ENCODE measurements at places on chromosomes 12 and 14.

GRCh38 chr14:29459969-29460560 lies 467.6 kb downstream of the PRKD1 start:
- no peak for DNase-seq

- no peak for DNase-seq
Observed at GRCh38 chr14:104143521-104144452, 5.4 kb downstream of the KIF26A start.

DNA sequence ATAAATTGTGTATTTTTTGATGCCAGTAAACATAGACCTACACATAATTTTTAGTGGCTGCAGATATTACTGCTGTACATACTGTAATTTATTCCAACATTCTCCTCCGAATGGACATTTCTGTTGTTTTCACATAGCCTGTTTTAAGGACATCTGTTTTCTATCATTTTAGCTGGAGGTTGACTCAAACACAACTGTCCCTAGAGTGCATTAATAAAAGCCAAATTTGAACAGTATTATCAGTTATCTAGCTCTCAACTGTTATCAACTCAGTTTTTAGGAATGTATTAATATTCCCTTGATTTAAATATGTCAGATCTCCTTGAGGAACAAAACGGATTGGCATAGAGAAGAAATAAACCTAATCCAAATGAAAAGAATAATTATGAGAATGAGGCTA lies 17.2 kb upstream of the PIWIL1 start:
- DNase-seq: no peak

DNA sequence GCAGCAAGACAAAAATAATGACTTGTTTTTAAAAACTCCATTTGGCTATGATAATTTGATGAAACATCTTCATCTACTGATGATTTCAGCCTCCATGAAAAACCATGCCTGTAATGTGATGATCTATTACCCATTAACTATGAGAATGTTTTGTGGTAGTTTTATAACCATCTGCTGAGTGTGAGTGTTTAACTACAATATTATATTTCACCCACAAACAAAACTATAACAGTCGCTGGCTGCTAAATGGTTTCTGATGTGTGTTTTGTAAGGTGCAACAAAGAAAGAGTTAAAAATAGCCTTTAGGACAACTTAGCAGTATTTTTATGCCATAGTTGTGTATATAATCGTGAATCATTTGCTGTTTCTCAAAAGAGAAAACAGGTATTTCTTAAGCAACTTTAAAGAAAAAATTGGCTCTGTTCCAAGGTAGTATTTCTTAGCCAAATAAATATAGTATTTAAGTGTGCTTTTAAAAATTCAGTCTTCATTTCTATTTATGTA lies 4.9 kb downstream of the PTHLH start:
- DNase-seq: no peak

DNA sequence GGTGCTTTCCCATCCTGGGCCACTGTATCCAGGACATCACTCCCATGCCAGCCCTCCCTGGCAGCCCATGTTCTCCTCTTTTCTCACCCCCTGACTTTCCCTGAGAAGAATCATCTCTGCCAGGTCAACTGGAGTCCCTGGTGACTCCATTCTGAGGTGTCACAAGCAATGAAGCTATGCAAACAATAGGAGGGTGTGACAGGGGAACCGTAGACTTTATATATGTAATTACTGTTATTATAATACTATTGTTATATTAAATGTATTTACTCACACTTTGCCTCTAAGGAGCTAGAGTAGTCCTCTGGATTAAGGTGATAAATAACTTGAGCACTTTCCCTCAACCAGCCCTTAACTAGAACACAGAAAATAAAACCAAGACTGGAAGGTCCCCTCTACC lies 9.2 kb downstream of the ZNF219 start:
- DNase-seq: no peak

DNA sequence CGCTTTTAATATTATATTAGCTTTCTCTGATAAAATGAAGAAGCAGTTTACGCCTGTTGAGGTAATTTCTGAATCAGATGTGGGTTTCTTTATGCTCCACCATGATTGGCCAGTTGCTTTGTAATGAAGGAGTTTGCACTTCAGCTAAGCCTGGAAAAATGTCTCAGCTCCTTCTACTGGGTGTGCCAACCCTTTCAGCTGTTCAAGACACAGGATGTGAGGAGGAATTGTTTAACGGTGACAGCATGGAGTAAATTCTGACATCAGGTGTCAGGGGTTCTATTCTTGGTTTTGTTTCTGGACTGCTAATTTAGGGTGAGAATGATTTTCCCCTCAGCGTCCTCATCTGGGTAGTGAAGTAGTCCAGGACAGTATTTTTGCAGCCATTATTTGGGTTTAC lies 43.5 kb downstream of the FLRT2 start:
- no peak for DNase-seq

DNA sequence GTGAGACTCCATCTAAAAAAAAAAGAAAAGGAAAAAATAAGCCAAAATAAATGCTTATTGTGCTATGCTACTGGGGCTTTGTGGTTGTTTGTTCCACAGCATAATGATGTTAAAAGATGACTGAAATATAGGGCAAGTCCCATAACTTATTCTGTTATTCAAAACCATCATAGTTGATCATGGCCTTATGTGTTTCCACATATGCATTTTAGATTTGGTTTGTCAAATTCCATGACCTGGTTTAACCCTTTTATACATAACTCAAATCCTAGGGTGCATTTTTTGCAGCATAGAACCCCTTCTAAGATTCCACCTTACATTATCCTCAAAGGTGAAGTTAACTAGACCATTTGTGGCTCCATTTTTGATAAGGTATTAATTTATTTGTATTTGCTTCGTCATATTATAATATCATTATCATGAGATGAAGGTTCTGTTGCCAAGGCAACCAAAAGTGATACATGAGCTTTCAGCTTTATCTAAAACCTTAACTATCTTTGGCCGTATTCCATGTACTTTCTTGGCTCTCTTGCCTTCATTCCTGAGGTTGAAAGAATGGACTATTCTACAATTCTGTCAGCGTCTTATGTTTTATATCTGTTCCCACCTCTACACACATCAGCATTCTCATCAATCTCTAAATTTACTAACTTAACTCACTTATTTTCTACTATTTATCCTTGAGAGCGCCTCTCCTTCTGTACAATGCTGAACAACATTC lies 138.7 kb upstream of the DYRK2 start:
- DNase-seq: no peak

- no peak for DNase-seq
Observed at GRCh38 chr14:55129428-55130195, 560 bp downstream of the LGALS3 start.

GRCh38 chr12:93879476-93880421 lies 202.6 kb downstream of the CRADD start:
- no peak for DNase-seq

- DNase-seq: no peak
Observed at GRCh38 chr12:110314308-110314707, 33.3 kb downstream of the ATP2A2 start.

DNA sequence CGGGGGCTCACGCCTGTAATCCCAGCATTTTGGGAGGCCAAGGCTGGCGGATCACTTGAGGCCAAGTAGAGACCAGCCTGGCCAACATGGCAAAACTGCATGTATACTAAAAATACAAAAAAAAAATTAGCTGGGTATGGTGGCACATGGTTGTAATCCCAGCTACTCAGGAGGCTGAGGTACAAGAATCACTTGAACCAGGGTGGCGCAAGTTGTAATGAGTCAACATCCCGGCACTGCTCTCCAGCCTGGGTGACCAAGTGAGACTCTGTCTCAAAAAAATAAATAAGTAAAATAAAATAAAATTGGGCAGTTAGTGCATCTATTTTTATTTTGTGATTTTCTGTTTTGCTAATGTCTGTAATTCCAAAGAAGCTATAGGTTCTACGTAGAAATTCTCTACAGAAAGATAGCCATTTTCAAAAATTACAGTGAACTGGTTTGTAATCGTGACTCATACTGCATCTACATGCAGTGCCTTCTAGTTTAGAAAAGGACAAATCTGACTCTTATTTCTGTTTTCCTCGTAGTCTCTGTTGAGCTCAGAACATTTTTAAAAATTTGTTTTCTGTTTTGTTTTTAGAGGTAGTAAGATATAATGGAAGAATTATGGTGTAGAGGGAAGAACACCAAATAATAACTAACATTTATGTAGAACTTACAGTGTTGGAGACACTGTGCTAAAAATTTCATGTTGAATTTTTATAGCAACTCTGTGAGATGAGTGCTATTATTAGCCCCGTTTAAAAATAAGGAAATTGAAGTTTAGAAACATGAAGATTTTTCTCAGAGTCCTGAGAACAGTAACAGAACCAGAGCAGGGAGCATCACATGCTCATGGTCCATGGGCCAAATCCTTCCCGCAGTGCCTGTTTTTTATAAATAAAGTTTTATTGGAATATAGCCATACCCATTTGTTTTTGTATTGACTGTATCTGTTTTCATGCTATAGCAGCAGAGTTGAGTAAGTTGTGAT lies 201.2 kb downstream of the SYNE2 start:
- DNase-seq: no peak

GRCh38 chr14:103121846-103122584 lies 1.2 kb upstream of the TNFAIP2 start:
- DNase-seq: peak; percentile 48

DNA sequence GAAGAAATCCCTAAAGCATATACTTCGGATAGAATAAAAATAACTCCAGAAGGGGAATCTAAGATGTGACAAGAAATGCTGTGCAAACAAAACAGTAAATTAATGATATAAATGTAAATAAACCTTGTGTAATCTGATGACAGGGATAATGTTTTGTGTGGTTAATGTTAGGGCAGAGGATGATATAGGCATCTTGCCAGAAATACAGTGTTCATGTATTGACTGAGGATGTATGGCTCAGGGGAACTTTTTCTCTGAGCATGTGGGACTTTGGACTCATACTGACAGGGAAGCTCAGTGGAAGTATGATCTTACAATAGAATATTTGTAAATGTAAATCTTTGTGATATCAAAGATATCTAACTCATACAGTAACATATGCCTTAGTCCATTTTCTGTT lies 420.2 kb downstream of the TMTC2 start:
- DNase-seq: no peak

DNA sequence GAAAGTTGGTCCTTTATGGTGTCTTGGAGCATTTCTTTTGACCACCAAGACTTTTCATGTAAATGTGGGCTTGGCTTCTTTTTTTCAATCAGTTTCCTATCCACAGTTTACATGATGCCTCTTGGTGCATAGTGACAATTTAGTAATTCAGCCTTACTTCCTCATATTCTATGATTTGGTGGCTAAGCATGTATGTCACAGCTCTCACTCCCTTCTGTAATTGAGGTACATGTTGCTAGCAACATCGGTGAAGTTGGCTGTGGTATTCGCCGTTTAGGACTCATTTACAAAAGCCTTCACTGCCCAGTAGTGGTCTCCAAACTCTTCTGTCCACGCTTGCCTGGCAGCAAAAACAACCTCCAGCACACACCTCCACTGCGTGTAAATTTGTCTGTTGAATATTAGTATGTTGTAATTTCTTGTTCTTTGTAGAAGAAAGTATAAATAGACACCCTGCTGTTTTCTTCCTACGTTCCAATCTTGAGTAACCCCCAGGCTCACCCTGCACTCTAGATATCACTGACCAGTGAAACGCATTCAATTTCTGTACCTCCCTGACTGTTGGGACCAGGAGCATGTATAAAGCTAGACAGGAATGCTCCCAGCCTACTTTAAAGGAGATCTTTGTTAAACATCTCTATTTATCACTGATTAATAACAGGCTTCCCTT lies 90.4 kb downstream of the PPP2R5C start:
- DNase-seq: no peak

GRCh38 chr12:56948881-56949280 lies 8.5 kb downstream of the RDH16 start:
- no peak for DNase-seq

GRCh38 chr14:66629499-66629898 lies 121.6 kb downstream of the GPHN start:
- DNase-seq: no peak

DNA sequence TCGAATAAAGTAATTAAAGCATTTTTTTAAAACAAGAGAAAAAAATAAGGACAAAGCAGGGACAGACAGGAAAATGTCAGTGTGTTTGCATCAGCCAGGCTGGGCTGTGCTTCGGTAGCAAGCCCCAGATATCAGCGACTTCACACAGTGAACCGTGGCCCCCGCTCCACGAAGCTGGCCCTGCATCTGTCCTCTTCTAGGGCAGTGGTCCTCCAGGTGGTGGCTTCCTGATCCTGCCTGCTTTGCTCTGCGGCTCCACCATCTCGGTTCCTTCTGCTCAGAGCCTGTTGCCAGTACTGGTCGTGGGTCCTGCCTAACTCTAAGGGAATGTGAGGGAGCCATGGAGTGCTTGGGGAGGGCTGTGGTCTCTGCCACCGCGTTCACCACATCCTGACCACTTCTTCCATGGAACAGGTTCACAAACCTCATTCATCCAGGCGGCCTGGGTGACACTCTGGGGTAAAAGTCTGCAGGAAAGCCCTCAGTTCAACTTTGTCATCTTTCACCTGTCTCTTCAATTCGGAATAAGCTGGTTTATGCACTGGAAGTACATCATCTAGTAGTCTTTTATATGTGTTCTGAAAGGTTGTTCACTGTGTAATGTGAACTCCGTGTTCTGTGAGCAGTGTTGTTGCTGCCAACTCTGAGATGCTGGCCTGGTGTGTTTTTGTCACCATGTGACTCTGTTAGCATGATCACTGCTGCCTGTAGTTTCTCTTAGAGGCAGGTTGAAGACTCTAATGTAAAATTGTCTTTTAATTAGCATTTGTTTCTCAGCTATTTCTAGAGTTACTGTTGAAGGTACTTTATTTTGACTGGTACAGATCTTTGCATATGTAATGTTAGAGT lies 47.9 kb downstream of the ANKRD9 start:
- no peak for DNase-seq

- no peak for DNase-seq
Observed at GRCh38 chr12:65845751-65846537, 21.7 kb downstream of the HMGA2 start.

DNA sequence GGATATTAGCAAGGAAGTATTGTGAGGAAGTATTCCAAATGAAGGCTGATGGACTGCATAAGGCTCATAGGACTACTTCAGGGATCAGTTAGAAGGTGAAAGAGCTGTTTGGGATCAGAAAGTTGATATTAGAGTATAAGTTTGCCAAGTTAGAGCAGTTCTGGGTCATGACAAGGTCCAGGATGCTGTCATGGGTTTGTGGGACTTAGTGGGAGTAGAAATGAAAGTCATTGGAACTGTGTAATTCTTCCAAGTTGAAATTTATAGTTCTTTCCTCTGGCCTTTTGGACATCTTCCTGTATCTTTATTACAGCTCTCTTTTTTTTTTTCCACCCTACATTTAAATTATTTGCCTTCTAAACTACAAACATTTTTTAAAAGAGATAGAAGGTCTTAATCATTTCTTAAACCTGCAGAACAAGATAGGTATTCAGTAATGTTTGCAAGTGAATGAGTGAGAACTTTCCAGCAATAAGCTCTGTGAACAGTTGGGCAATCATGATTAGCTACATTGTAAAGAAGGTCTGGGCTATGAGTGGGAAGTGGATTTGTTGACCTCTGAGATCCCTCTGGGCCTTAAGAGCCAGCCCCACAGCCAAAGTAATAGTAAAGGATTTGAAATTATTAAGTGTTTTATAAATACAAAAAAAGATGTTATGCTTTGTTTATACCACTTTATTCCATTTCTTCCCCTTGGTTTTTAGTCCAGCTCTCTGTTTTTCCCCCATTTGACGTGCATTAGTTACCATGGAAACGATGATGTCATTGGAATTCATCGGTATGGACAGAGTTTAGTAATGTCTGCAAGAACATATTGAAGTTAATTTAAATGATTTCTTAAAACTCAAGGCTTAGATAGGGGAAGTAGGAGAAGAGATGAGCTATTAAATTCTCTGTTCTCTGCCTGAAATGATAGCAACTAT lies 247.9 kb upstream of the ARHGAP5 start:
- DNase-seq: no peak

- no peak for DNase-seq
Observed at GRCh38 chr14:75825147-75825592, 156.6 kb downstream of the TGFB3 start.

Measured in HEK293T (cell line).